Stimulated activated CD8-positive, alpha-beta memory T cell treated with anti-CD3 and anti-CD28 coated beads, Interleukin-7, amount 100 ng/mL, for 1 hour (primary cell): ENCODE measurements at places on chromosomes 5 and 9.

GRCh38 chr5:155459889-155460500, 446.4 kb downstream of the KIF4B start:
- DNase-seq = no peak

- DNase-seq = no peak
Measured at GRCh38 chr5:98217138-98217537, 556.3 kb upstream of the RGMB start.

DNA sequence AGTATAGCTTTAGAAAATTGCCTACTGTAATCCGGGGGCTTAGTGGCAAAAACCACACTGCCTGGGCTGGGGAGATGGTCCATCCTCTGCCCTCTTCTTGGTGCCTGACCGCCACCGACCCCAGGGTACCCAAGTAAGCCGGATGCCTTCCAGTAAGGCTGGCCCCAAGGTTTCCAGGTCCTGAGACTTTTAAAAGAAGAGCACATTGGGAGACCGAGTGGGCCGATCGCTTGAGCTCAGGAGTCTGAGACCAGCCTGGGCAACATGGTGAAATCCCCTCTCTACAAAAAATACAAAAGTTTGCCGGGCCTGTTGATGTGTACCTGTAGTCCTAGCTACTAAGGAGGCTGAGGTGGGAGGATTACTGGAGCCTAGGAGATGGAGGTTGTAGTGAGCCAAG, 406.7 kb upstream of the IRX4 start:
- no peak for DNase-seq

GRCh38 chr5:157464519-157465171, 4.6 kb downstream of the NIPAL4 start:
- DNase-seq = no peak

DNA sequence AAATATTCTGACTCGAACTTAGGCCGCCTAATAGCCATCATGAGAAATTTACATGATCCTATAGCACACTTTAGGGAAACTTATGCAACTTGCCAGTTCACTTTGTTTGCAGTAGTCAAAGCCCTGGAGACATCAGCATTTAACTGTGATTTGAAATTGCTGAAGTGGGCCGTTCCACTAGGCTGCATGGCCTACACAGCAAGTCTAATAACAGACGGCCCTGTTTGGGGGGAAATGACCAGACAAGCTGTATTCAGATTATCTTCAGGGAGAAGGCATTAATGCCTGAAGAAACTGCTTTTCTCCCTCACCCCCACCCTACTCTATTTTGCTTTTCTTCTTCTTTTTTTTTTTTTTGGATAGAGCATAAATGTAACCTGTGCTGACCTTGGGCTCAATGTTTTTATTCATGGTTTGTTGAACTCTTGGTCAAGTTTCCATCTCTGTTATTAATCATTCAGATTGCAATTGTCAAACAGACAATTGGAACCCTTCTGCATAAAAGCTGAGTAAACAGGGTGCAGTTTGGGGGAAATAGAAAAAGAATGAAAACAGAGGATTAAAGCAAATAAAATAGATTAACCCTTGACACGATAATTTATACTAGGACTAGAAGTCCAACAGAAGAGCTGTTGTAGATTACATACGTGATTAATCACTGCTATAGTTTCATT, 1928.2 kb upstream of the WWC1 start:
- no peak for DNase-seq

DNA sequence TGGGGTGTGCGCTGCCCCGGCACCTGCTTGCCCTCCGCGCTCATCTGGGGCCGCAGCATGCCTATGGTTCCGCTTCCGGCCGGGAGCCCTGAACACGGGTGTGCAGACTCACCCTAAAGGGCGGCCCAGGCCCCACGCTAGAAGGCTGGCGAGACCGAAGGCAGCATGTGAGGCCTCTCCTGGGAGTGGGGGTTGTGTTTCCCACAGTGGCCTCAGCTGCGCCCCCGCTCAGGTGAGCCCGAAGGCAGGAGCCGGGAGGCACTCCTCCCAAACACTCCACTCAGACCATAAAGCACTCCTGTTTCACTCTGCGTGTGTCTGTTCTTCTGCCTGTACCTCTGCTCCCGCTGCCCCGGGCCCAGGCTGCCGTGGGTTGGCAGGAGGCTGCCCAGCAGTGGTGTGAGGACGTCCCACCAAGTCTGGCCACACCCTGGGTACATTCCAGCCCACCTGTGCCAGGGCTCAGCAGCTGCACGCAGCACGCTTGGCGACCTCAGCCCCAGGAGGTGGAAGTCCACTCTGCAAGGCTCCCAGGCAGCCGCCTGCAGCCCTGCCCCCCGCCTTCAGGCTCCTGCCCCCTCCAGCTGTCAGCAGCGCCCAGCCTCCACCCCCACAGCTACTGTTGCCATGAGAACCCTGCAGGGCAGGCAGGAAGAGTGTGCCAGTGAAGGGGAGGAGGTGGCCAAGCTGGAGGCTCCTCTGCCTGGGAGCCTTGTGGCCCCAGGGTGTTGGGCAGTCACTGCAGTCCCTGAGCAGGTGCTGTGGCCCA, 1.2 kb upstream of the AJM1 start:
- DNase-seq = no peak

- no peak for DNase-seq
Measured at GRCh38 chr9:123998970-123999621, 12.5 kb upstream of the LHX2 start.

- DNase-seq = no peak
Measured at GRCh38 chr5:109141222-109142200, 268.3 kb downstream of the PJA2 start.

DNA sequence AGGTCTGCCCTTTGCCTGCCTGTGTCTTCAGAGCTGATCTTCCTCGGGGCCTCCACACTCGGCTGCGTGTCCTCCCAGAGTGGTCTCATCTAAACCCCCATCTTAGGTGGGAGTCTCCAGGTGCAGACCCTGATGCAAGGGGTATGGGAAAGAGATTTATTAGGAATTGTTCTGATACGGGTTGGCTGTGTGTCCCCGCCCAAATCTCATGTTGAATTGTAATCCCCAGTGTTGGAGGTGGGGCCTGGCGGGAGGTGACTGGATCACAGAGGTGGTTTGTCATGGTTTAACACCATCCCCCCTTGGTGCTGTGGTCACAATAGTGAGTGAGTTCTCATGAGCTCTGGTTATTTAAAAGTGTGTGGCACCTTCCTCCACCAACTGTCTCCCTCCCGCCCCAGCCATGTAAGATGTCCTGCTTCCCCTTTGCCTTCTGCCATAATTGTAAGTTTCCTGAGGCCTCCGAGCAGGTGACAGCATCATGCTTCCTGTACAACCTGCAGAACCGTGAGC, 208.4 kb downstream of the AOPEP start:
- no peak for DNase-seq

DNA sequence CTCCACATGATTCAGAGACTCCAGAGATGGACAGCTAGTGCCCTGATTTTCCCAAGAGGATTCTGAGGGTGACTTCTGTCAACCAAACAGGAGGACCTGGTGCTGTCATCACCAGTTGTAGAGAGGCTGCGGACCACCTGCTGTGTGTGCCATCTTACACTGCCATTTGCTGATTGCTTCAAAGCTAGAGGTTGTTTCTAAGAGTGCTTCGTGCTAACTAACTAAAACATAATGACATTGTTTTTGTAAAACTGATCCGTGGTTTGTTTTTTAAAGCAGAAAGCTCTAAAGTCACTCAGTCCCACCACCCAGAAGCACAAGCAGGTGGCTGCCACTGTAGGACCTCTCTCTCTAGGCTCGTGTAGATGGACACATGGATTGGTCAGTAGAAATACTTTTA, 12.2 kb downstream of the TENT4A start:
- no peak for DNase-seq

- no peak for DNase-seq
Measured at GRCh38 chr5:14101922-14102321, 41.2 kb upstream of the TRIO start.

GRCh38 chr9:129368444-129368978, 190.4 kb upstream of the IER5L start:
- no peak for DNase-seq

DNA sequence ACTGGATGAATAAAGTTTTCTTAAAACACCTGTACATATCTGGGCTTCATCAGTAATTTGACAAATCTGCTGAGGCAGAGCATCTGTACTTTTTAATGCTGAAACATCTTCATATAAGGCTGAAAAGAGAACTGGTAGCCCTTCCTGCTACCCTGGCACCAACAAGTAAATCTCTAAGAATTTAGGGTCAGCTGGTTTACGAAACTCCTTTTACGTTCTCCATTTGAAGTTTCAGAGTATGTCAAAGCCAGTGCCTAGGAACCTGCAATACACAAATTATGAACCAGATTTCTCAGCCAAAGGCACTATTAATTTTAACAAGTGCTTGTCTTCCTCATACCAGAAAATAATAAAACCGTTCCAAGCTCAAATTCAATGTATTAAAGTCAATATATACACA, 3.8 kb downstream of the ZFAND5 start:
- DNase-seq = no peak

GRCh38 chr5:51383131-51384121, at the start of gene ISL1:
Gene ISL1, plus strand, starts transcription at chr5:51383448. Its CDS starts 224 bp downstream, at chr5:51383672.
- DNase-seq = no peak

DNA sequence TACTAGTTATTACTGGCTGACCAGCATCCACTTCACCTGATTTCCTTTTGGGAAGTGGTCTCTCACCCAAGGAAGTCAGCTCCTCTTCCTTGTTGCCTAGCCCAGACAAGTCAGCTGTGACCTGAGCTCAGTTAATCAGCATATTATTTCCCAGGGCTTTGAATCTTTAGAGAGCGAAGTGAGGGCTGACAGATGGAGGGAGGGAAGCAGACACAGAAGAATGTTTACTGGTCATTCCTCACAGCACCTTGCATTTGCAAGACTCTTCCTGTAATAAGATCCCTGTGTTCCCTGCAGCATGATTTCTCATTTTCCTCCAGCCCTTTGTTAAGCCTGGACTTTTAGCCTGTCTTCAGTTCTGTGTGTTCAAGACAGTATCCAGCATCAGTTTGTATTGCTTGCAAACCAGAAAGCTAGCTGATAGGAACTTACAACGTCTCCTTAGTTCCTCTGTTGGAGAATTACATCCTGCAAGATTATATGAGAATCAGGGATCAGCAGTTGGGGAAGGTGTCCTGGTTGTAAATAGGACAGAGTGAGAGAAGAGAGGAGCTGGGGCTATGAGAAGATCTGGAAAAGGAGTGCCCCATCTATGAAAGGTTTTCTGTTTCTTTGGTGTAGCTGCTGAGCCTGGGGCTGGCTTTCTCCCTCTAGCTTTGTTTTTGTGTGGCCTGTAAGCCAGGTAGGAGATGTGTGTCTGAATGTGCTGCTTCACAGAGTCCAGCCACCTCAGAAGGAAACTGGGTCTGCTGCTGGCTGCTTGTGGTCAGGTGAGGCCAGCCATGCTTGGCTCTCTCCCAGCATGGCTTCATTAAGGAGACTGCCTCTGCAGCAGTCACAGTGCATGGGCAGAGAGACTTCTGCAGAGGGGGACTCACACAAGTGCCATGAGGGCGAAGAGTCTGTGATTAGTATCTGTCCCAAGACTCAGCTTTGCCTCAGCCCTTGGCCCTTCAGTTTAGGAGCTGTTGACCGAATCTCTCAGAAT, 50.3 kb downstream of the MAN2A1 start:
- no peak for DNase-seq

- DNase-seq = no peak
Measured at GRCh38 chr9:23764219-23764618, 61.8 kb downstream of the ELAVL2 start.

- DNase-seq = no peak
Measured at GRCh38 chr5:84536797-84537196, 152.1 kb upstream of the EDIL3 start.

DNA sequence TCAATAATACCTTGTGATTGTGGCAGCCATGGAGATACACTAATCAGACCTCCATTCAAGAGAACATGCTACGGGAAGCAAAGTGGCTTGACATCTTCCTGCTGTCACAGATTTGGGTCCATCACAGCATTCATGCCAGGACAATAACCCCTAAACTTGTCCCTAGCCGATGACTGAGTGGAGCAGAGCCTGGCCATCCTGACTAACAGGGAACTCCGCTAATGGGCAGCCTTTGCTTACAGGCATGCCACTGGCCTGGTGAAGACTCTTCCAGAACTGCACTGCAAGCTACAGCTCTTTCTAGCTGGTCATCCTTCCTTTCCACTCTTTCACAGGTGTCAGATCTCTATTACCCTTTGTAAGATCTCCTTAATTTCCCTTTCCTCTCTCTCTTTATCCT, 16.0 kb downstream of the FAM174A start:
- no peak for DNase-seq

DNA sequence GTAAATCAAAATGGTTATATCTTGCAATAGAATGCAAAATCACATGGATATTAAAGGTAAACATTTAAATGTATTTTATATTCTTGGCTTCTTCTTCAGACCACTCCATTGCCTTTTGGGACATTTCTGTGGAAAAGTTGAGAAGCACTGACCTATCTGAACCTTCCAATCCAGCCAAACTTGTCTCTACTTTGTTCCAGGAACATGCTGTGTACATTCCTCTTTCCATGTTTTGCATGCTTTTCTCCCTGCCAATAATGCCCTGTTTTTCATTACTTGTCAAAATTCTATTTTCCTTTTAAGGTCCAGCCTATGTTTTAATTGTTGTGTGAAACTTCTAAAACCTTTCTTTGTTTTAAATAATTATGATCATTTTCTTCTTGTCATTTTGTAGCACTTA, 28.3 kb downstream of the JAK2 start:
- no peak for DNase-seq

GRCh38 chr9:120383999-120384924, 195.7 kb downstream of the CDK5RAP2 start:
- DNase-seq = no peak

DNA sequence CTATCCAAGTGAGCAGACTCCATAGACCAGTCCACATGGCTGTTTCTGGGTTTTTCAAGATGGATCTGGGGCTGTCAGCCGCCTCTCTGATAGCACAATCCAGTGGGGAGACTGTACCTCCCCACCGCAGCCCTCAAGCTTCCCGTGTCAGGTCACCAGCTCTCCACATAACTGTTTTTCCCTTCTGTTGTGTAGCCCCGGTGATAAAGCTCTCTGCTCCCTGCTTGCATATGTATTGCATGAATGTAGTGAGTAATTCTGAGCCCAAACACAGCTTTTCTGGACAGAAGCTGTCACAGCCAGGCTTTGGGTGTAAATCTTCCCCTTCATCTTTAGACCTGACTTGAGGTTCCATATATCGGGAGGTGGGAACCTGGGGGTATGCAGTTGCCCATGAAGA, 23.1 kb upstream of the CFAP157 start:
- DNase-seq = no peak

- no peak for DNase-seq
Measured at GRCh38 chr5:94057655-94058054, 316.3 kb upstream of the POU5F2 start.

DNA sequence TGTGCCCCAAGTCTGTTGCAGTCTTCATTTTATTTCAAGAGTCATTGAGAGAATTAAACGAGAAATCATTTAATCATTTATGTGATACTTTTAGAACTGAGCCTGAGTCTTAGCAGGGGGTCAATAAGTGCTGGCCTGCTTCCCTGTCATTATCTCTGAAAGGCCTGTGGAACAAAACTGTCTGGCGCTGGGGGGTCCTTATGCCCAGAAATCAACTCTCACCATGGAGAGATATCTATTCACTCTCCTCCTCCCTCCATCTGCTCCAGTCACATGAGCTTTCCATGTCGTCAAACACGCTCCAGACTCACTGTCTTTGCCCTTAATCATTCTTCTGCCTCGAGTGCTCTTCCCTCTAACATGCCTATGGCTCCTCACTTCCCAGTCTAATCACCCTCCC, 136.8 kb downstream of the ESM1 start:
- DNase-seq = no peak
